ENCODE measurements at places on chromosomes 4 and X. TPM values are rescaled to one million over a fixed set of nuclear protein-coding genes. Genes with fewer than 3 reads are reported as not detected.

DNA sequence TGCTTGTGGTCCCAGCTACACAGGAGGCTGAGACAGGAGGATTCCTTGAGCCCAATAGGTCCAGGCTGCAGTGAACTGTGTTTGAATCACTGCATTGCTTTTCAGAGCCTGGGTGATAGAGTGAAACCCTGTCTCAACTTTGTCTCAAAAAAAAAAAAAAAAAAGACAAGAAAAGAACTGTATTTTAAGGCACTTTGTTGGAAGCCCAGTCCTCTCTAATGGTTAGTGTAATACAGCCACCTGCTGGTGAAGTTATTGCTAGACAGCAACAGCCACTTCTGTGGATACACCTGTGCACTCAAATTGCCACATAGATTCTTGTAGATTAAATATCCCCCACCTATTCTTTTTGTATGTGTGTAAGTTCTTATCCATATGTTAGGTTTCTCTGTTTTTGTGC, 10.1 kb upstream of the FGG start:
- ATAC-seq = peak; percentile 50

DNA sequence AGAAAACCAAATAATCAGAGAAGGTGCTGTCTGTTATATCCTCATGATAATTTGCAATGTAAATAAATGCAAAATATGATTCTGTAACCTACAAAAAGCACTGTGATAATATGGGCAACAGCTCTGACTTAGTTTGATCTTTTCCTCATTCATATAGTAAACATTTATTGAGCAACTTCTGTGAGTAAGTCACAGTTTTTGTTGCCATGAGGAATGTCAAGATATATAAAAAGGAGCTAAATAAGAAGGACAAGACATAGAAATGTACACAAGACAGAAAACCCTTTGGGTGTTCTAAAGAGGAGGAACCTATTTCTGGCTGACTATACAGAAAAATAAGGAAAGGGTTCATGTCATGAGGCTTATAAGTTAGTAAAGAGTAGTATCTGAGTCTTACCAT, 44.3 kb downstream of the ARSJ start:
- ATAC-seq = no peak

DNA sequence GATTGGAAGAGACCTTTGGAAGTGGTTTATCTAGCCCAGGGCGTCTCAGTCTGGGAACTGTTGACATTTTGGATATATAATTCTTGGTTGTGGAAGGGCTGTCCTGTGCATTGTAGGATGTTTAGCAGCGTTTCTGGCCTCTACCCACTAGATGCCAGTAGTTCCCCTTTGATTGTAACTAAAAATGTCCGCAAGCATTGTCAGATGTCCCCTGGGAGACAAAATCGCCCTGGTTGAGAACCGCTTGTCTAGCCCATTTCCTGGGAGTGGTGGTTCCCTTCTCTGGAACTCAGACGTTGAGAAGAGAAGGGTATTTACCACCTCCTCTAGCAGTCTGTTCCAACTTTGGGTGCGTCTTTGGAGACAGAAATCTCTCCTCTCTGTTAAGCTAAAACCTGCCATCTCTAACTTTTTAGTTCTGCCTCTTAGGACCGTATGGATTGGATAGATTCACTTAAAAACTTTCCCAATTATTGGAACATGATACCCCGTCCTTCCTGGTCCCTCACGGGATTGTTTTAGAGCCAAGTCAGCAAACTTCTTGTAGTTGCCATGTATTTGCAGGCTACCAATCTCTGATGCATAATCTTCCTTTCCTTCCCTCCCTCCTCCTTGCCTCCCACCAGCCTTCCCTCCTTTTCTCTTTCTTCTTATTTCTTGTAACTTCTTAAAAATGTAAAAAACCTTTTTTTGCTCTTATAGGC, 13.9 kb downstream of the TMEM165 start:
- no peak for ATAC-seq

GRCh38 chr4:26877406-26877805, 16.8 kb downstream of the STIM2 start:
- peak; percentile 55 for ATAC-seq

DNA sequence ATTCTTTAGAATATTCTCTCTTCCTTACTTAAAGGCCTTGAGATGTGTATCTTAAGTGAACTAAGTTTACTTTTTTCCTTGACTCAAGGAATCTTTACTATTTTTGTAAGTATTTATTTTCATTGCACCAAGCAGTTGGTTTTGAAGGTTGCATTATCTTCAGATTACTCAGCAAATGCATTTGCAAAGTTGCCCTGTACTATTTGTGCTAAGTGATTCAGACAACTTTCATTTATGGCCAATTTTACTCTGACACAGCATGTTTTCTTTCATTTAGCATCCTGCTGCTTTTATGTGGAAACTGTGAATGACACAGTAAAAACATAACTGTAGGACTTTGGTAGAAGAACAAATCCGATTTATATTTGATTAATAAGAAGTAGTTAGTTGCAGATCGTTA, 191.0 kb downstream of the CCSER1 start:
- ATAC-seq = no peak

- no peak for ATAC-seq
These were observed 554.5 kb downstream of the STIM2 start for GRCh38 chr4:27414887-27415731.

- ATAC-seq = no peak
These were observed 108.2 kb upstream of the ADRA2C start for GRCh38 chr4:3657902-3658529.

GRCh38 chr4:680928-681645, 6.7 kb downstream of the MYL5 start:
- ATAC-seq = peak; percentile 69

DNA sequence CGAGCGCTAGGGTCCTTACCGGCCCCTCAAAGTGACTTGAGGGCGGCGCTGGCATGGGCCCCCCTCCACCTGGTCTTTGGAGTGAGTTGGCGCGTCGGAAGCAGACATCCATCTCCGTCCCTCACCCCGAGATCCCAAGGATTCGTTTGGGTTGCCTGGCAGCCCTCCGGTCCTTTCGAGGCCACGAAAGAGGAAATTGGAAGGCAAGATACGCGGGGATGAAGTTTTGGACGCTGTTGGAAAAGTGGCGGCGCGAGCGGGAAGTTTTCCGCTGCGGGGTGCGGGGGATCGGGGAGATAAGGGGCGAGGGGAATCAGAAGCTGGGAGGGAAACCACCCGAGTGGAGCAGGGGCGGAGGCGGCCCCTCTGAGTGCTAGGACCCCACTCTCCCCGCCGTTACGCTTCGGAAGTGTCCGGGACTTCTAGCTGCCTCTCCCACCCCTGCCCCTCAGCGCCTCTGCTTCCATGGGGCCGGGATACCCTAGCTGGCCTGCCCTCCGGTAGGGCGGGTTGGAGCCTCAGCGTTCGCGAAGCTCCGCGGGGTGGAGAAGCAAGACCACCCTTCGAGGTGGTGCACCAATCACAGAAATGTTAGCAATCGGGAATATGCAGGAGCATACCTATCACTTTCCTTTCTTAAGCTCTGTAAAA, 57.8 kb downstream of the FRMPD3 start:
- no peak for ATAC-seq

DNA sequence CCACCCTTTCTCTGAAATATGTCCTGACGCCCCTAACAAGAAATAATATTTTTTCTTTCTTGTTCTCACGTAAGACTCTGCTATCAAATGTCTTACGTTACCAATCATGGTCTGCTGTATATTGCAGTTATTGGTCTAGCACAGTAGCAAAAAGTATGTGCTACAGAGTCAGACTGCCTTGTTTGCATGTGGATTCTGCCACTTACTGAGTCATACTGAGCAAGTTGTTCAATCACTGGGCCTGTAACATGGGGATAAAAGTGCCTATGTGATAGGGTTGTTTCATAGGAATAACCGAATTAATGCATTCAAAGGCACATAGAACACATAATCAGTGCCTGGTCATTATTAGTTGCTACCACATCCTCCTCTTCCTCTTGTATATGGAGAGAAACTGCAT, 14.1 kb downstream of the RPGR start:
- ATAC-seq = no peak

DNA sequence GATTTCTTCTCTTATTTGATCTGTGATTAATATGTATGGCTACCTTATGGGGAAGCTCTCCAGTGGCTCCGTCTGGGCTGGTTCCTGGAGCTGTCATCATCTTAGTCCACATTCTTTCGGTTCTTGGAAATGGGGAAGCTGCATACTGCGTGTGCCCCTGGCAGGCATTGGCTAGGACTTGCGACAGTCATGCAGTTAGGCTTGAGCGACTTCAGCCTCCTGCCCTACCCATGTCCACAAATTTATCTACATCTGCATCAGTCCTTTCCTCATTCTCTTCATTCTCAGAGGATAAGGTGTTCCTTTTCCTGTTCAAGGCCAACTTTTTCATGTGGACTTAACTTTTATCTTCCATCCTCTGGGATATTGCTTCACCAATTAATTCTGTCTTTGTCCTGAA, 214.2 kb downstream of the RELL1 start:
- ATAC-seq = no peak

DNA sequence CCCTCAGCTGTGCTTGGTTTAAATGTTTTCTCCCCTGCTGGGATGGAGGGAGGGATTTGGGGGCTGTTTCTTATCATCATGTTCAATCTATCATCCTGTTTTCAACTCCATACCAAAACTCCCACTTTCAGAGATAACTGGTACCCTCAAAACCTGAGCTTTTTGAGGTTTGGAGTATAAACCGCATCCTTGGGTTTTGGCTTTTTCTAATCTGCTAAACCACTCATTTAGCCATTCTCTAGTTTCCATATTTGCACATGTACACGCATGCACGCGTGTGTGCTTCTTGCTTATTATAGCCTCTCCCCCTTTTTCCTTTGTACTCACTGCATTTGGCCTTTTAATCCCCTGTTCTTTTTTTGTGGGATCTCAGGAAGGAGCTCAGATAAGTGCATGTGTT, 116.7 kb upstream of the TEX13D start:
- no peak for ATAC-seq

- ATAC-seq = no peak
These were observed 209.0 kb downstream of the NPNT start for GRCh38 chr4:106104276-106104675.

DNA sequence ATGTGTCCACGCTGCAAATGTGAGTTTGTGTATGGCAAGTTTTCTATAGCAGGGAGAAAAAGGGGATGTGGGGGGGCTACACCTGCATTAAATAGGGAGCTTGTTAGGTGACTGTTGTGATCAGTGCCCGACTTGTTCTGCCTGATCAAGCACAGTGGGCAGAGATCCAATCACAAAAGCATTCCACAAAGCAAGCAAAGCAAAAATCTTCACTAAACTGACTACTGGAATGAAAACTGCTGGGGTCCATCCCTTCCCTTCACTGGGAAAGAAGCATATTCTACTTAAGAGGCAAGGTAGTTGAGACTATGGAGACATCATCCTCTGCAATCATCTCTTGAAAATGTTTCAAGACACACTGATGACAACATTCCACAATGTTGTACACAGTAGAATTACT, 5.2 kb downstream of the IRS4 start:
- ATAC-seq = no peak

- ATAC-seq = no peak
These were observed at the start of gene EMCN for GRCh38 chr4:100517864-100518341. TSS of gene EMCN (minus strand) at chr4:100518022. CDS start at chr4:100517914, 108 bp downstream.

DNA sequence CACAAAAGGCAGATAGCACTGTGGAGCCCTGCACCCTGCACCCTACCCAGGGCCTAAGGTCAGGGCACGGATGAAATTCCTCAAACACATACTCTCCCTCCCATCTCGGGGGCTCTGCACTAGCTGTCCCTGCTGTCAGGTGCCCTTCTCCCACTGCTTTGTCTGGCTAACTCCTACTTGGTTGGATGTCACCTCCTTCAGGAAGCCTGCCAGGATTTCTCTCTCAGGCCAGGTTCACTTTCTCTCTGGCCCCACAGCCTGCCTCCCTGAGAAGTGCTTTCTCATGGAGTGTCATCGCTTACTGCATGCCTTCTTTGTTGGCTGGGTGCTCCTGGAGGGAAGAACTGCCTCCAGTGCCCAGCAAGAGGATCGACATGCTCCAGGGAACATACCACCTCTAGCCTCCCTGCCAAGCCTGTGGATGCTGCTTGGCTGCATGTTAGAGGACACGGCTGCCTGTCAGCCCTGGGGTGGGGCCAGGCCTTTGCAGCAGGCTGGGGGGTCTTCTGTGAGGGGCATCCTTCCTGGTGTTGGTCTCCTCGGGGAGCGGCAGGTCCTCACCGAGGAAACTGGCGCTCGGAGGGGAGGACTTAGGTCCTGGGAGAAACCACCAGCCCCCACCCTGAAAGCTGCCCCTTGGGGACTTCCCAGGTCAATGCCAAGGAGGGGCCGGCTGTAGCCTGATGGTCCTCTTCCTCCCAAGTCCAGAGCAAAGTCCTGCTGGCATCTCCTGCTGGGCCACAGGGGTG, 15.0 kb downstream of the ABLIM2 start:
- ATAC-seq = no peak

GRCh38 chrX:27968878-27969277, 12.4 kb downstream of the DCAF8L1 start:
- ATAC-seq = no peak

- ATAC-seq = no peak
These were observed 139.4 kb upstream of the TENM3 start for GRCh38 chr4:182103614-182104319.

GRCh38 chr4:149690726-149691125, 124.9 kb downstream of the IQCM start:
- ATAC-seq = no peak

DNA sequence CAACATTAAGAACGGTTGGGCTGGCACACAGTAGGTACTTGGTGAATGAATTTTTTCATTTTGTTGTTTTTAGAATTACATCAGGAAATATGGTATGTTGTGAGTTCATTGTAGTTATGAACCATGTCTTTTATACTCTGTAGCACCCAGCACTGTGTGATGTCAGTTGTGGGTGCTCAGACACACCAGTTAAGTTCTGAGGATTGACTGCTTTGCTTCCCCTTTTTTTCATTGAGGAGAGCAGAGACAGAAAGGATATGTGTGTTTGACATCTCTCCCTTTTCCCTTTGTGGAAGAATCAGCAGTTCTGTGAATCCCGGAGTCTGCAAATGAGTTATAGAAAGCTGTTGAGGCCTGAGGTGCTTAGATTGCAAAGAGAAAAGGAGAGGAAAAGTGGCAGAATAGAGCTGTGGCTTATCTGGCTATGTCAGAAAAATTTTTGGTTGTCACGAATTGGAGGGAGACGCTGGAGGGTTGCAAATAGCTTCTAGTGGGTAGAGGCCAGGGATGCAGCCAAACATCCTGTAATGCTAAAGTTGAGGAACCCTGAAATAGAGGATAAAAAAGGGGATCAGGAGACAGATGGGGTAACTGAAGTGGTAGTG, 13.1 kb downstream of the SMAD1 start:
- no peak for ATAC-seq

TCEAL6 gene
- total RNA-seq = not detected

NXF2 gene
- not detected for total RNA-seq

SEPTIN6 gene
- total RNA-seq = 171 TPM

MMRN1 gene
- total RNA-seq = 0.37 TPM

MAGEA2 gene
- total RNA-seq = not detected

ANOS1 gene
- not detected for total RNA-seq

GAB1 gene
- 0.48 TPM for total RNA-seq

CACNA1F gene
- total RNA-seq = 6.2 TPM

CT45A3 gene
- total RNA-seq = not detected

TCP11X2 gene
- total RNA-seq = not detected

POU3F4 gene
- total RNA-seq = not detected

PPARGC1A gene
- total RNA-seq = not detected

CSAG1 gene
- not detected for total RNA-seq

ETNPPL gene
- not detected for total RNA-seq

CT45A2 gene
- not detected for total RNA-seq

SLC10A4 gene
- not detected for total RNA-seq

All from activated T-helper 17 cell treated with anti-CD3 and anti-CD28 coated beads, Interleukin-2, amount 50 U/mL, for 72 hours (primary cell).